ENCODE measurements at places on chromosomes 5 and 9.

DNA sequence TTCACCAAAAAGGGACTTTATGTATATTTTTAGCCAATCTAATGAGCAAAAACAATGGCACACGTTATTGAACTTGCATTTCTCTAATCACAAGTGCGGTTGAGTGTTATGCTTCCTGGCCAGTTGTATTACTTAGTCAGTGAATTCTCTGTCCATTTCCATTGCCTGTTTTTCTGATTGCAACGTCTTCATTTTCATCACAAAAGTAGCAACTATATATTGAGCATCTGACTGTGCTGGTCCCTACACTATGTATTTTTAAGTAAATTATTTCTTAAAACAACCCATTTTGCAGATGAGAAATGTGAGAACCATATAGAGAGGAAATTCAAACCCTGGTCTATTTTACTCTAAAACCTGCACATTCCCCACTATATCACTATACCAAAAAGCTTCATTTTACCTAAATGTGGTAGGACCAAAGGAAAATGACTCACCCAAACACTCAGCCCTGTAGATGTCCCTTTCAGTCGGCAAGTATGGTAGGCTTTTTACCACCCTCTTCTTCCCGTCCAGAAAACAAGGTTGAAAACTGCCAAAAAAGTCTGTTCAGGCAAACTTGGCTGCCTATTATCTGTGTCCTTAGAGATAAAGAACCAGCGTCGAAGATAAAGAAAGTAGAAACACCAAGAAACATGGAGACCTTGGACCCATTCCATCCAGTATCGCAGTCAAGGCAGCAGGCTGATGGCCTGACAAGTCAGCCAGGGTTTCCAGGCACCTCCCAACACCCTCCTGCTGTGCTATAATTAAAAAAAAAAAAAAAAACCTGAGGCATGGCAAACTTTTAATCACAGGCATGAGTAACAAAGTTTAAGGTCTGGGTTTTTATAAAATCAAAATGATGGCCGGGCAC is 18.8 kb upstream of the FAM13B start:
- DNase-seq, result no peak

DNA sequence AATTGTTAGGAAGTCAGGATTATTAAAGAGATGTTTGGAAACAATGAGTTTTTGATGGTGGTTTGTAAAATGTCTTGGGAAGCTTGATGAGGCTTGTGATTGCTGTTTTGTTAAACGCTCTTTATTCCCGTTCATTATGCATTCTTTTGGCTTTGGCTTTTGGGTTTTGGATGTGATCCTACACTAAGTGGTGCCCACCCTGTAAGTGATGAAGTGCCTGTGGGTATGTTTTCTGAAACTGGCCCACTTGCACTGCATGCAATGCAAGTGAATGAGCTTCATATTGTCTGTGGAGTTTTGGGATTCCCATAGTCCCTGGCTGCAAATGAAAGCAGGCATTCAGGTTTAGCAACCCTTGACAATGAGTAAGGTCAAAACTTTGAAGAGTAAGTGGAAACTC is 1035.5 kb upstream of the WWC1 start:
- DNase-seq, result no peak

GRCh38 chr5:22611327-22611726 is 241.8 kb downstream of the CDH12 start:
- DNase-seq, result no peak

DNA sequence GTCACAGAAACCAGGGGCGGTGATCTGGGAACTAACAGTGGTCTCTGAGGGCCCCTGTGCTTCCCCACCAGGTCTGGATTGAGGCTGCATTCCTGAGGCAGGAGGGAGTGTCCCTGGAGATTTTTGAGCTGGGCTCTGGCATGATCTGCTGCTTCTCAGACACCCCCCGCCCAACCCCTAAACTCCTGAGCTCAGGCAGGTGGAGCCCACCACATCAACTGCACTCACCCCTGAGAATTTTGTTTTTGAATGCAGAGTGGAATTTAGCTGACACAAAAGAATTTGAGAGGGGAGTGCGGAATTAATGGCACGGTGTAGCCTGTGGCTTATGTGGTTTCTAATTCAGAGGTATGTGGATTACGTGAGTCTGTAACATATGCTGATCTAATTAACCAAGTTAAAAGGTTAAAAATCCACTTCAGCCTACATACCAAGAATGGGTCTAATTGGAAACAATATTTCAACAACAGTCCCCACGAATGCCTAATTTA is 23.9 kb upstream of the CTSL start:
- DNase-seq, result no peak

DNA sequence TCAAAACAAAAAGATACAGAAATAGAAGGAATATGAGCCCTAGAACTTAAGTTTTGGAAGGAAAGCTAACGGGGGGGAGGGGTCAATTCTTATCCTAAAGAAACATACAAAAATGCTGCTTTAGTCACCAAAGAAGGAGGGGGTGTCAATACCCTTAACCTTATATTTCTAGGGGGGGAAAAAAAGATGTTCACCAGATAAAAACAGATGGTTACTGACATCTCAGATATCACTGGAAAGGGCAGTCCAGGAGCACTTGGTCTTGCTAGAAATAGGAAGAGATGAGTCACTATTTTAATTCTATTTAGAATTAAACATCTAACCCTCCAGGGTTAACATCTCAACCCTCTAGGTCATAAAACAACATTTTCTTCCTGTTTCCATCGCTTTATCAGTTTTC is 1.7 kb downstream of the DIAPH1 start:
- no peak for DNase-seq

GRCh38 chr5:81401266-81401665 is 7.3 kb upstream of the ACOT12 start:
- no peak for DNase-seq

DNA sequence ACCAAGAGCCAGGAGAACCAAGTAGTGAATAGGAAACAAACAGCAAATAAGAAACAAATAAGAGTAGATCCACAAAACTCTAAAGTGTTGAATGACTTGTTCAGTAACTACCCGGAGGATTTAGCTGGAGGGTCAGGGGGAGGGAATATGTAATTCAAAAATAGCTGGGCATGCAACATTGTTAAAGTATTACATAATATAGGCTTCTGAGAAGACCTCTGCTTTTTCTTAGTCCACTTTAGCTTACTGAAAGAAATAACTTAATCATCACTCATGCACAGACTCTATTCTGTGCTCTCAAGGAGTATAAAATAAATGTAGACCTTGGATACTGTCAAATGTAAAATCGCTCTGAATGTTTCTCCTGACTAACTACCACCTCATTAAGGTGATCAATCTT is 183.2 kb upstream of the POU5F2 start:
- DNase-seq, result no peak

DNA sequence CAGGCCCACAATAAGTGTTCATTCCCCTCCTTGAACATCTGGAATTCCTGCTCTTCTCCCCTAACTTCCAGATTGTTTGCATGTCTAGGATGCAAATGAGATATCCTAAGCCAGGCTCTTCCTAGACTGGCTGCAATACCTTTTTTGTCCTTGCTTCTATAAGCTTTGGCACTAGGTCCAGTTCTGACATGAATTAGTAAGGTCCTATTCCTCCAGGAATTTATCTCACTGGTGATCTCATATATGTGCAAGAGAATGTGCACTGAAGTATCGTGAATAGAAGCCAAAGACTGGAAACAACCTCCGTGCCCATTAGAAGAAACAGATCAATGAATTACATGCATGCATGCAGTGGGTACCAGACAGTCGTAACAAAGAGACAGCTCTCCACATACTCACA is 25.2 kb downstream of the DUSP1 start:
- no peak for DNase-seq

- DNase-seq, result no peak
Observed at GRCh38 chr5:143025971-143026370, 255.8 kb downstream of the ARHGAP26 start.

- no peak for DNase-seq
Observed at GRCh38 chr9:137899551-137900360, 22.2 kb downstream of the CACNA1B start.

GRCh38 chr5:61866930-61867329 is 439.1 kb upstream of the KIF2A start:
- DNase-seq, result no peak

DNA sequence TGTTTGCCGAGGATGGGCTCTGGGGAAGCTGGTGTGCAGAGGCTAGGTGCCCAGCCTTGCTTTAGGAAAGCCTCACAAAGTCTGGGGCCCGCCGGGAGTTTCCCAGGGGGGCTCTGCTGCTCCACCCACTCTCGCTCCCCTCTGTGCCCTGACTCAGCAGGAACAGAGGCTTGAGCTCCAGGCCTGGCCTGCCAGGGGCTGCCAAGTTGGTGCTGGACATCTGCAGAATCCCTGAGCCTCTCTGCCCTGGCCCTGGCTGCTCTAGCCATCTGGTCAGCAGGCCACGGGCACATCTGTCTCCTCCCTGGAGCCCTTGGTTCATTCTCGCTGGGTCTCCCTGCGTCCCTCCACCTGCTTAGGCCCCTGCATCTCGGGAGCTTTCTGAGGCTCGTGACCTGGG is 647 bp upstream of the ADAMTSL2 start:
- DNase-seq, result no peak

DNA sequence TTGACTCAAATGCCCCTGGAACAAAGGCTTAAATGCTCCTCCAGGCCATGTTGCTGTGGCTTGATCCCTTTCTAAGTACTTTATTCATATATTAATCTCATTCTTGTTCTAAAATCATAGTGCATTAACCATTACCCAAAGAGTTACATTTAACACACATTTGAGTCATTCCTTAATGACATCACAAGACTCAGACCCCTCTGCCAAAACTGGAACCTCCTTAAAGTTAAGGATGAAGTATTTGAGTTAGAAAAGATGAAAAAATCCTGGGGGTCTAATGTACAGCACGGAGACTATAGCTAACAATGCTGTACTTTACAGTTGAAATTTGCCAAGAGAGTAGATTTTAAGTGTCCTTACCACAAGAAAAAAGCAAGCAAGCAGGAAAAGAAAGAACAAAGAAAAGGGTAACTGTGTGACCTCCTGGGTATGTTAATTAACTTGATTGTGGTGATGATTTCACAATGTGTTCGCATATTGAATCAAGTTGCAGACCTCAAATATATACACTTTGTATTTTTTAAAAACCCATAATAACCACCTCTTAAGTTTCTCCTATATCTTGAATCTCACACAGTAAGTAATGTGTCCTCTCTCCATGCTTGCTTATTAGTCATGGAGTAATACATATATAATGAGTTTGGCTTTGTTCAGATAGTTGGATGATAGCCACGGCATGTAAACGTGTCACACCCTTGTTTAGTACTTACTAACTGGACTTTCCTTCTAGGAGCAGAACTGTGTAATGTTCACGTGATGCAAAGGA is 376.9 kb downstream of the SEMA5A start:
- DNase-seq, result no peak

- no peak for DNase-seq
Observed at GRCh38 chr5:138708791-138709190, 44.4 kb upstream of the CTNNA1 start.

DNA sequence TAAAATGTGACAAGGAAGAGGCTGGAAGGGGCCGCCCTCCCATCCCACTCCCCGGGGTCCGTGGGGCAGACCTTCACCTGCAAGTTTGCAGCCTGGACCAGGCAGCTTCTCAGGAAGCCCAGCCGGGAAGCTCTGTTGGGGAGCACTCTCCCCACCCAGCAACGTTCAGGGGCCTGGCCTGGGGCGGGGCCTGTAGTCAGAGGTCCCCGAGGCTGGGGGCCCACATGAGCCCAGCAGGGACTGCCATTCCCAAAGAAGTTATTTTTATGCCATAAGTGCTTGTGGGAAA is 32.7 kb upstream of the NOTCH1 start:
- DNase-seq, result no peak

GRCh38 chr5:107435061-107435460 is 235.7 kb downstream of the EFNA5 start:
- no peak for DNase-seq

GRCh38 chr5:139660923-139661814 is 13.0 kb downstream of the CXXC5 start:
- DNase-seq, result no peak
